ENCODE measurements at places on chromosomes 2 and 18. TPM values are rescaled to one million over a fixed set of nuclear protein-coding genes. Genes with fewer than 3 reads are reported as not detected.

DNA sequence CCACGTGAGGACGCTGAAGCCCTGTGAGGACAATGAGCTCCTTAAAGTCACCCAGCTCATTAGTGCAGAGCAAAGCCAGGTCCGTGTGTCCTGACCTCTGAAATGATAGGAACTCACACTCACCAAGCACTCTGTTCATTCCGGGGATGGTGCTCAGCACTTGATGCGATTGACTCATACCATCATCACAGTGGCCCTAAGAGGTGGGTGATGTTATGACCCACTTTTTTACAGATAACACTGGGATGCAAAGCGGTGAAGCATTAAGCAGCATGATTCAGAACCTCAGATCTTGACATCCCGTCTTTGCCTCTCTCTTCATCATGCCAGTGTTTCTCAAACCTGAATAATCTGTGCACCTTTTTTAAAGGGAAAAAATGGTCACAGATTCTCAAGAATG, 234.8 kb downstream of the ALPK2 start:
- no peaks in the 10 kb centered on the region for H3K4me1 ChIP-seq
- no peak overlapping the region for H3K4me3 ChIP-seq
- H3K36me3 ChIP-seq = peaks cover 53% of the 10 kb centered on the region
- no peak overlapping the region for H3K27ac ChIP-seq
- no peaks in the 10 kb centered on the region for H3K27me3 ChIP-seq

GRCh38 chr2:166969486-166969885, 81.2 kb downstream of the XIRP2 start:
- no peak overlapping the region for H3K4me3 ChIP-seq
- H3K27me3 ChIP-seq = no peaks in the 10 kb centered on the region
- no peaks in the 10 kb centered on the region for H3K36me3 ChIP-seq

Gene DSC2
- total RNA-seq = 21.0 TPM

DNA sequence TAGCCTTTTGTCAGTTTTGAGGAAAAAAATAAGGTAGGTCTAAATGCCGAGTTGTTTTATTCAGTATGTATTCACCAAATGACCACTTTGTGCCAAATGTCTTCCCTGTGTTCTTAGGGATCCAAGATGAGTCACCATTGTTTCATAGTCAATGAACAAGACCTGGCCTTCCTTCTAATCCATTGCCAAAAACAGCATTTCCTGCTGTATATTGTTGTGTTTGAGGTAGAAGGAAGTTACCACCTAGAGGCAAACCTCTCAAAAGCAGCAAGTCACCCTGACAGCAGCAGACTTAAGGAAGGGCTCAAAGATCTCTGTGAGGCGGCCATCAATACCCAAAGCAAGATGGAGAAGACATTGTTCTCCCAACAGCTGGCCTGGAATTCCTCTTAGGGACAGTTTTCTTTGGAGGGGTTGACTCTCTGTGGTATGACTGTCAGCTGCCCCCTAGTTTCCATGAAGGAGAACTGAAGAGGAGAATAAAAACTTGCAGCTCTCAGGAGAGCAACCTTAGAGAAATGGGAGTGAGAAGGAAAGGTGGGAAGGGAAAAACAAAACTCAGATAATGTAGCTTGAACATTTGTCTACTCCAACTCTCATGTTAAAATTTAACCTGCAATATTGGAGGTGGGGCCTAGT, 328.3 kb downstream of the LRATD1 start:
- H3K27me3 ChIP-seq = no peaks in the 10 kb centered on the region
- no peaks in the 10 kb centered on the region for H3K36me3 ChIP-seq
- DNase-seq = no peak
- no peak overlapping the region for H3K4me3 ChIP-seq

GRCh38 chr2:112836695-112837117, at the start of gene IL1B:
Gene IL1B (minus strand): TSS chr2:112836779. CDS start chr2:112836229, 550 bp downstream.
- H3K36me3 ChIP-seq = peaks cover 16% of the 10 kb centered on the region
- no peaks in the 10 kb centered on the region for H3K27me3 ChIP-seq
- no peak for DNase-seq
- peak within 1 kb of the TSS; percentile 42 for H3K4me3 ChIP-seq
- peak within 1 kb of the TSS; percentile 72 for H3K27ac ChIP-seq
- H3K4me1 ChIP-seq = peaks cover 76% of the 10 kb centered on the region

DNA sequence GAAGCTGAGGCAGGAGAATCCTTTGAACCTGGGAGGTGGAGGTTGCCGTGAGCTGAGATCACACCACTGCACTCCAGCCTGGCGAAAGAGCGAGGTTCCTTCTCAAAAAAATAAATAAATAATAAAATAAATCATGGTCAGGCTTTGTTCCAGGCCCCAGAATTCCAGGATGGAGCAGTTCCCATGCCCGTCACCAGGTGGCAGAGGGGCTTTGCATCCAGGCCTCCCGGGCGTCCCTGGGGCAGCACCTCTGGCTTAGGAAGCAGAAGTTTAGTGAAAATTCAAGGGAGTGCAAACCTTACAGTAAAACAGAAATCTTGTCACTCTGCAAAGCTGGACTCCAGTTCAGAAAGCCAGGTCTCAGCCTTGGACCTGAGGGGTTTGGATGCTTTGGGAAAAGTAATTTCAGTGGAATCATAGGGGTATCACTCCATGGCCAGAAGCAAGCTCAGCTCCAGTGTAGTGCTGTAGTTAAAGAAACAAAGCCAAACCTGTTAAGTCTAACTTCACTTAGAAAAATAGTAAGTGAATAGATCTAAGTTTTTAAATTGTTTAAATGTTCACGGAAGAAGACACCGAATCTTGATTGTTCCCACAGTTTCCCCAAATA, 512.7 kb downstream of the CMPK2 start:
- H3K4me1 ChIP-seq = no peaks in the 10 kb centered on the region
- no peak overlapping the region for H3K27ac ChIP-seq
- H3K4me3 ChIP-seq = no peak overlapping the region
- peak; percentile 6 for DNase-seq

DNA sequence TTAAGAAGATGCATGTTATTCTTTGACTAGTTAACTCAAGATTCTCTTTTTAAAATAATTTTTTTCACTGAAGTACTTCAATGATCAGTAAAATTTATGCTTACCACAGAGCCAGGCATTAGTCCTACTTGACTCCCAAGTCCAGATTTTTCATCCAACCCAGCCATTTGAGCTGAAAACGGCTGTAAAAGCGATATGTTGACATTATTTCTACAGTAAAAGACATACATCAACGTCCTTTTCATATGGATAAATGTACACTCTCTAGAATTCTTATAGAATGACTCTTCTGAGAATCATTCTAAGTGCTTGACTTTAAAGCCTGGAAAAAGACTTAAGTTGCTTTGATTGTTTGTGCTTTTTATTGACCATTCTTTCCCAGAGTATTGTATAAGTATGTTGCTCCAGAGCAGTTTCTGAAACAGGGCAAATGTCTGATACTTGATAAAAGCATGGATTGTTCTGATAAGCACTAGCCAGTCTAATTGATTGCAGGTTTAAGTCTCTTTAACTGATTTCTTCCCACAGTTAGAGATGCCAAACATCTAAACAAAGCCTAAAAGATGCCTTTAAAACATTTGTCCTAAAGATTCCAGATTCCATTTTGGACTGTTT, 90.9 kb downstream of the COL5A2 start:
- DNase-seq = no peak
- H3K4me3 ChIP-seq = no peak overlapping the region
- peak overlapping the region; percentile 29 for H3K27ac ChIP-seq
- no peaks in the 10 kb centered on the region for H3K4me1 ChIP-seq

DNA sequence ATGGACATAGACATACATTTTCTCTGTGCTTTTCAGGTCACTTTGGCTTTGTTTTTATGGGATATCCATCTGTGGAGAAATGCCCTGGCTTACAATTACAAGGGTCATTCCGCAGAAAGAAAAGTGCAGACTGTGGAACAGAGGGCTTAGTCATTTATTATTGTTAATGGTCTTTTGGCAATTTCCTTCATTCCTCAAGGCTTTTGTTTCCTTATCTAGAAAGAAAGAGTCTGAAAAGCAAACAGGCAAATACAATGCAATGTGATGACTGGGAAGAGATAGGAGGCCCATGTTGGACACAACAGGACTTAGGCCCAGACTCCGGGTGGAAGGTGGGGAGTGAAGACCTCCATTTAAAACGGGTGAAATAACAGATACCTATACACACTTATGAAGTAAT, 129.5 kb upstream of the CAVIN2 start:
- no peaks in the 10 kb centered on the region for H3K4me1 ChIP-seq
- no peaks in the 10 kb centered on the region for H3K36me3 ChIP-seq
- no peak overlapping the region for H3K27ac ChIP-seq
- DNase-seq = no peak
- no peaks in the 10 kb centered on the region for H3K27me3 ChIP-seq

DNA sequence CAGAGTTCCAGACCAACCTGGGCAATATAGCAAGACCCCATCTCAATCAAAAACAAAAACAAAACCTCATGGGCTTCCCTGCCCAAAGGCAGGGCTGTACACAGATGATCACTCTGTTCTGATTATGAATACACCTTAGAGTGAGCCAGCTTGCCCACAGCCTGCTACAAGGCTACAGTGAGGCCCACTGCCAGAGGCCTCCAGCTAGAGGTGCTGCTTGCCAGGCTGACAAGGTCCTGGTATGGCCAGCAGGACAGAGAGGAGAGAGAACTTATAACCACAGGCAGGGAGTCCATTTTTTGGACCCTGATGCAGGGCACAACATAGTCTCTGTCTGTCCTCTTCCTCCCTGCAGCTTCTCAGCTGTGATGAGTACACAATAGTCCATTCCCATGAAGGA, 41.5 kb downstream of the KANSL3 start:
- DNase-seq = no peak
- no peaks in the 10 kb centered on the region for H3K36me3 ChIP-seq
- no peak overlapping the region for H3K27ac ChIP-seq
- H3K4me3 ChIP-seq = no peak overlapping the region
- H3K27me3 ChIP-seq = no peaks in the 10 kb centered on the region

Gene ARHGAP25
- 16.5 TPM for total RNA-seq

DNA sequence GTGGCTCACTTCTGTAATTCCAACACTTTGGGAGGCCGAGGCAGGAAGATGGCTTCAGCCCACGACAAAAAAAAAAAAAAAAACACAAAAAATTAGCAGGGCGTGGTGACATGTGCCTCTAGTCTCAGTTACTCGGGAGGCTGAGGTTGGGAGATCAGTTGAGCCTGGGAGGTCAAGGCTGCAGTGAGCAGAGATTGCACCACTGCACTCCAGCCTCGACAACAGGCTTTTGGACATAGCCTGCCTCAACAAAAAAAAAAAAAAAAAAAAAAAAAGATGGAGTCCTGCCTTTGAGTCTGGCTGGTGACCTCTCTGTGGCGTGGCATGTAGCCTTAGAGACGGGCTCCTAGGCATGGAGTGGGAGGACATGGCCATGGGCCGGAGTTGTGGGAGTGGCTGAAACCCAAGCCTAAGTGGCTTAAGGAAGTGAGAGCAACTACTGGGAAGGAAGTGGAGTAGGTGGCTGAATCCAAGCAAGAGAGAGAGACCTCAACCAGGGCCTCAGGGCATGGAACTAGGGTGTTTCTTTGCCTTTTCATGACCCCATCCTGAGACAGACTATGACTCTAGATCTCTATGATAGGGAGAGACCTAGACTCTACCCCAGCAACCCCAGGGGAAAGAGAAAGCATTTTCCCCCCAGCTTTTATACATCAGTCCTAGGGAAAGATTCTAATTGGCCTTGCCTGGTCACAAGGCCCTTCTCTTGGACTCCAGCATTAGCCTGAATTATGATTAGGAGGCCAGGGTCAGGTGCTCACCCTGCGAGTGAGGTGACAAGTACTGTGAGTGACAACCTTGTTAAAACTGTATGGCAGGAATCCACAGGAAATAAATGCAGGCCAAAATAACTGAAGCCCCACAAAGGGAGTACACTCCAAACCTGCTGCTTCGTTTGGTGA, 34.2 kb downstream of the NPAS2 start:
- no peak overlapping the region for H3K27ac ChIP-seq
- H3K4me1 ChIP-seq = no peaks in the 10 kb centered on the region
- H3K27me3 ChIP-seq = no peaks in the 10 kb centered on the region
- H3K36me3 ChIP-seq = no peaks in the 10 kb centered on the region
- H3K4me3 ChIP-seq = no peak overlapping the region

DNA sequence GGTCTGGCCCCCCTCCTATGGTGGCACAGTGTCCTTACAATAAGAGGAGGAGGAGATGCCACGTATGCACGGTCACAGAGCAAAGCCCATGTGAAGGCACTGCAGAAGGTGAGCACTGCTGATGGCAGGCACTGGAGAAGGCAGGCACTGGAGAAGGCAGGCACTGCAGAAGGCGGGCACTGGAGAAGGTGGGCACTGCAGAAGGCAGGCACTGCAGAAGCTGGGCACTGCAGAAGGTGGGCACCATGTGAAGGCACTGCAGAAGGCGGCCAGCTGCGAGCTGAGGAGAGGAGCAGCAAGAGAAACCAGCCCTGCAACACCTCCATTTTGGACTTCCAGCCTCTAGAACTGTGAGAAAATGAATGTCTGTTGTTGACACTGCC, 46.3 kb downstream of the MEX3C start:
- no peak overlapping the region for H3K27ac ChIP-seq
- H3K4me1 ChIP-seq = no peaks in the 10 kb centered on the region
- no peak for DNase-seq
- H3K27me3 ChIP-seq = no peaks in the 10 kb centered on the region
- no peak overlapping the region for H3K4me3 ChIP-seq

GRCh38 chr2:98175811-98176210, 88.8 kb downstream of the VWA3B start:
- H3K4me3 ChIP-seq = no peak overlapping the region
- H3K36me3 ChIP-seq = no peaks in the 10 kb centered on the region
- DNase-seq = no peak
- H3K4me1 ChIP-seq = no peaks in the 10 kb centered on the region
- peaks cover 4% of the 10 kb centered on the region for H3K27me3 ChIP-seq

GRCh38 chr2:42105330-42106256, 57.8 kb downstream of the PKDCC start:
- no peak overlapping the region for H3K4me3 ChIP-seq
- H3K27me3 ChIP-seq = no peaks in the 10 kb centered on the region
- peak; percentile 78 for DNase-seq
- peak overlapping the region; percentile 54 for H3K27ac ChIP-seq
- H3K4me1 ChIP-seq = peaks cover 23% of the 10 kb centered on the region

DNA sequence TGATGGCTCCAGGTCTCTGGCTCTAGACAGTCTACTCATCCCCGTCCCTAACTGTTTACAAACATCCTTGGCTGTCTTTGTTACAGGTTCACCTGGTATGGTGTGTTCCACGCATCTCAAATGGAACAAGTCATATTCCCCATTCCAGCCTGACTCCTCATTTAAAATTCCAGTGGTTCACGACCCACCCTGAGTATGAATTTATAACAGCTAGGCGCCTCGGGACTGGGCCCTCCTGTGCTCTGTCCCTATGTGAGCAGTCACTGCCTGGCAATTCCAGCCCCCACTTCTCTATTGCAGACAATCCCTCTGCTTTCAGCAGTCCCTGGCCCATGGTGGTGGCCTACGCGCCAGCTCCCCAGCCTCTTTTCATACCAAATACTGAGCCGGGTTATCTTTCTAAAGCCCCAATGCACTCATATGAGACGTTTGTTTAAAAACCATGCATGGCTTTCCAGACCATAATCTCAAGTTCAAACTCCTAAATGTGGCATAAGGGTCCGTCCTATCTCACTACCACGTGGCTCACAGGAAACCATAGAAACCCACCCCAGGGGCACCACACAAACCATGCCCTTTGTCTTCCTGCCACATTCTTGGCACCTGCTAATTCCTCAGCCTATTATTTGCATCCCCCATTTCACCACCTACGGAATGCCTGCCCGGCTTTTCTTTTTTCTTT, 1.6 kb downstream of the SERPINB8 start:
- no peaks in the 10 kb centered on the region for H3K4me1 ChIP-seq
- no peak overlapping the region for H3K4me3 ChIP-seq
- peak overlapping the region; percentile 96 for H3K27ac ChIP-seq
- H3K36me3 ChIP-seq = no peaks in the 10 kb centered on the region

GRCh38 chr18:43570593-43570992, 293.3 kb upstream of the SYT4 start:
- H3K27me3 ChIP-seq = no peaks in the 10 kb centered on the region
- H3K4me3 ChIP-seq = no peak overlapping the region
- H3K27ac ChIP-seq = no peak overlapping the region
- no peak for DNase-seq
- no peaks in the 10 kb centered on the region for H3K36me3 ChIP-seq

Gene SERPINB5
- total RNA-seq = not detected

Gene PSMD1
- 71.6 TPM for total RNA-seq

Gene TEX44
- not detected for total RNA-seq

All from left lung (tissue), 14 donors.